Lower lobe of right lung (tissue), 2 donors: ENCODE measurements at places on chromosomes 3 and 15. TPM values are rescaled to one million over a fixed set of nuclear protein-coding genes. Genes with fewer than 3 reads are reported as not detected.

Gene CCNDBP1
- total RNA-seq: 71.0 TPM

GRCh38 chr3:46934498-46935167, 41.9 kb downstream of the CCDC12 start:
- peak; percentile 68 for DNase-seq

DNA sequence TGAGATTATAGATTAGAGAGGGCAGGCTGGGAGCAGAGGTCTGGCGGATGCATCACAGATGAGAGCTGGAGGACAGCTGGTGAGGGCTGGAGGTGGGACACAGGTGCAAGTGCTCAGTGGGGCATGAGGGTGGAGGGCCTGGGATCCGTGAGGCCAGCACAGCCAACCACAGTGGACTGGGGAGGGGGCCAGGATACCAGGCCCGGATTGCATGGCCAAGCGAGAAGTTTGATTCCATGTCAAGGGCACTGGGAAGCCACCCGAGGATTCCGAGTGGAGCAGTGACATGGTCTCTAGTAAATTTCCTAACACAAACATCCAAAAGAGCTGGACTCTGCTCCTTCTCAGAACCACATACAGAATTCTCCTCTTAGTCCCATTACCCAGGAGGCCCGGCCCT, 44.0 kb upstream of the SLC41A3 start:
- DNase-seq: peak; percentile 30

GRCh38 chr15:61087573-61087972, 141.5 kb downstream of the RORA start:
- DNase-seq: no peak
